T-helper 22 cell (primary cell): ENCODE measurements at places on chromosomes 11 and 22.

- DNase-seq, result no peak
Observed at GRCh38 chr11:100810146-100810545, 123.1 kb downstream of the ARHGAP42 start.

- DNase-seq, result peak; percentile 63
Observed at GRCh38 chr11:63888170-63889086, 28.5 kb downstream of the RCOR2 start.

- no peak for DNase-seq
Observed at GRCh38 chr22:26922806-26923205, 265.4 kb downstream of the MIAT start.

DNA sequence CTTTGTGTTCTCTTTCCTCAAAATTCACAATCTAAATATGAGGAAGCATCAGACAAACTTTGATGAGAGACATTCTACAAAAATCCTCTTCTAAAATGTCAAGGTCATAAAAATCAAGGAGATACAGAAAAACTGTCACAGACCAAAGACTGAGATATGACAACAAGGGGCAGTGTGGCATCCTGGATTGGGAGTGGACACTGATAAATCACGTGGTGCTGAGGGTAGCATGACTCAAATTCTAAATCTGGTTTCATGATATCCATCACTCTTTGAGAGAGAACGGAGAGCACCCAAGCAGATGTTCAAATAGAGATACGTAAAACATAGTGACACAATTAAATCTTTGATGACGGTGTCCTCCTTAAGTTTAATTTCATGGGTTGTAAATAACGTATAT is 13.0 kb upstream of the CARD18 start:
- no peak for DNase-seq

- DNase-seq, result no peak
Observed at GRCh38 chr11:30329150-30329940, 6.4 kb downstream of the ARL14EP start.

DNA sequence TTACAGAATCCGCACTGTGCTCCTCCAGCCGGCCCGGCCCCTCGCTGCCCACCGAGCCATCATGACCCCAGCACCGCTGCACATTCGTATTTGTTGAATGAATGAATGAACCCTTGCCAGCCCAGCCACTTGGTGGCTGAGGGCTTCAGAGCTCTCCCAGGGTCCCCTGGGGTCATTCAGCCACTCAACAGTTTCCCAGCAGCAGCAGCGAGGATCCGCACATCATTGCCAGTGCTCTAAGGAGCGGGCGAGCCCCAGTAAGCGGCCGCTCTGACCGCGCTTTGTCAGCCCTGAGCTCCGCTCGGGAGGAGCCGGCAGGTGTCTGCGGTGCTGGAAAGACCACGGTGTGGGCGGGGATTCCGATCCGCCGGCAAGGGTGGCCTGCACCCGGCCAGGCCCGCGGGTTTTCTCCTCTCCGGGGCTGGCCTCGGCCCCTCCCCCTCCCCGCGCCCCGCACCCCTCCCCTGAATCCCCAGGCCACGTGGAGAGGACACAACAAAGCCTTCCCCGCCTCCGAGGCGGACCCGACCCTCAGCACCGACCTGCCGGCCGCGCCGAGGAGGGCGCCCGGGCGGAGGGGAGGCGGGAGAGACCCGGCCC is 563 bp downstream of the BID start:
- DNase-seq, result peak; percentile 49

DNA sequence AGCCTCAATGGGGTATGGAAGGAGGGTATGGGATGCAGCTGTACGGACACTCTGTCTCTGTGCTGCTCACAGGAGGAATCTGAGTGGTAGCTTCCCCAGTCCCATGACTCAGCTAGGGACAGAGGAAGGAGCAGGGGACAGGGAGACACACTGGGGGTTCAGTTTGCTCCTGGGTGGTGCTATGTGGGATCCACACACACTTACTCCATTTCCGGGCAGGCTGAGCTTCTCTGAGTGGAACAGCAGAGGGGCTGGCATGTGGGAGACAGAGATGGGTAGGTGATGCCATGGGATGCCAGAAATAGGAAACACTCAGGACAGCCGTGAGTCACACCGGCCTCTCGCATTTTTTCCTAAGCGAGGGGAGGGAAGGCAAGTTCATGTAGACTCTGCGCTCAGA is 59.2 kb upstream of the KIRREL3 start:
- no peak for DNase-seq

- no peak for DNase-seq
Observed at GRCh38 chr11:727281-727701, 20.0 kb upstream of the TALDO1 start.
